ENCODE measurements at places on chromosomes 11 and 22.

- DNase-seq: no peak
Observed at GRCh38 chr11:74770456-74770855, 21.8 kb downstream of the RNF169 start.

DNA sequence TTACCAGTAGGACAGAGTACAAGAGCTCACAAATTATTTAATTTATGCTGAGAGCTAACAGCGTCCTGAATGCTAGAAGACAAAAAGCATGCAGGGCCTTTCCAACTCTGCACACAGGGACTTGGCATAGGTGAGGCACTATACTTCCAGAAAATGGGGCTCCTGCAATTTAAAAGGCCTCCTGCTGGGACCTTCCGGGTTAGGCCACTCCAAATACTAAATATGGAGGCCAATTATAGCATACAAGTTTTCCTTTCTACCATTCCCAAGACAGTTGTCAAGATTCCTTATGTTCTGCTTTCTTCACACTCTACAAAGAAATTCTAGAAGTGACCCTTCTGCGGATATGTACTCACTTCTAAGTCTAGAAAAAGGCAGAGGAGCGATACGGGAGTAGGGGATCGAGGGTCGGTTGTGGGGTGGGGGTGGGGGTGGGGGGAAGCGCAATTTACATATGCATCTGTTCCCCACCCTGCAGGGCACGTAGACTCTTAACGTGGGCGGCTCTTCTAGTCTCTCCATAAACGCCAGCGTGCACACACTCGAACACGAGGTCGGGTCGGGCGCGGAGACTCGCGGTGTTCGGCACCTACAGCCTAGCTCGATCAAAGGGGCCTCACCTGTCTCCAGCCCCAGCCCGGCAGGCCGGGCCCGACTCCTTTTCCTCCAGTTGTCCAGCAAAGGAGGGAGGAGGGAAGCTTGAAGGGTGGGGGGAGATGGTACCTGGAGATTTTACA is 728 bp downstream of the DCUN1D5 start:
- DNase-seq: no peak

GRCh38 chr11:13207665-13208594 is 69.7 kb upstream of the BMAL1 start:
- no peak for DNase-seq

GRCh38 chr11:33116535-33116934 is 44.7 kb downstream of the CSTF3 start:
- DNase-seq: no peak

GRCh38 chr11:78787696-78788095 is 213.0 kb upstream of the NARS2 start:
- DNase-seq: no peak
